HuH-7 (cell line): ENCODE measurements at places on chromosomes 5 and 9.
A peak's percentile ranks its signal among the peaks of the same experiment; 100 is the strongest.

DNA sequence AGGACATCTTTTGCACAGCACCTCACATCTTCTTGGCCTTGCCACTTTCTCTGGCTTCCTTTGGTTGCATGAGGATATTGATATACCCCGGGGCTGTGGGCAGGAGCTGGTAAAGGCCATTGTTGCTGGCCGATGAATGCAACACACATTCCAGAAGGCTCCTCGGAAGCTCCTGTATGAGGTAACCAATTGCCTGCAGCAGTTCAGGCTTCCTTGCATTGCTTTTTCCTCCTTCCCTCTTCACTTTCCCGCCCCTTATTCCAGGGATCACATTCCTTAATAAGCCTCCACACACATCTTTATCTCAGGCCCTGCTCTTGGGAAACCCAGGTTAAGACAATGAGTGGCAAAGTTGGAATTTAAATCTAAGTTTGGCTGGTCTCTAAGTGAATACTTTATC is 505.4 kb upstream of the CLINT1 start:
- DNase-seq: no peak

GRCh38 chr5:15693933-15694332 is 194.0 kb downstream of the FBXL7 start:
- no peak for DNase-seq

GRCh38 chr9:36136894-36137391 is 410 bp downstream of the GLIPR2 start:
- DNase-seq: no peak

- no peak for DNase-seq
Observed at GRCh38 chr5:80191991-80192398, 63.9 kb downstream of the SERINC5 start.

DNA sequence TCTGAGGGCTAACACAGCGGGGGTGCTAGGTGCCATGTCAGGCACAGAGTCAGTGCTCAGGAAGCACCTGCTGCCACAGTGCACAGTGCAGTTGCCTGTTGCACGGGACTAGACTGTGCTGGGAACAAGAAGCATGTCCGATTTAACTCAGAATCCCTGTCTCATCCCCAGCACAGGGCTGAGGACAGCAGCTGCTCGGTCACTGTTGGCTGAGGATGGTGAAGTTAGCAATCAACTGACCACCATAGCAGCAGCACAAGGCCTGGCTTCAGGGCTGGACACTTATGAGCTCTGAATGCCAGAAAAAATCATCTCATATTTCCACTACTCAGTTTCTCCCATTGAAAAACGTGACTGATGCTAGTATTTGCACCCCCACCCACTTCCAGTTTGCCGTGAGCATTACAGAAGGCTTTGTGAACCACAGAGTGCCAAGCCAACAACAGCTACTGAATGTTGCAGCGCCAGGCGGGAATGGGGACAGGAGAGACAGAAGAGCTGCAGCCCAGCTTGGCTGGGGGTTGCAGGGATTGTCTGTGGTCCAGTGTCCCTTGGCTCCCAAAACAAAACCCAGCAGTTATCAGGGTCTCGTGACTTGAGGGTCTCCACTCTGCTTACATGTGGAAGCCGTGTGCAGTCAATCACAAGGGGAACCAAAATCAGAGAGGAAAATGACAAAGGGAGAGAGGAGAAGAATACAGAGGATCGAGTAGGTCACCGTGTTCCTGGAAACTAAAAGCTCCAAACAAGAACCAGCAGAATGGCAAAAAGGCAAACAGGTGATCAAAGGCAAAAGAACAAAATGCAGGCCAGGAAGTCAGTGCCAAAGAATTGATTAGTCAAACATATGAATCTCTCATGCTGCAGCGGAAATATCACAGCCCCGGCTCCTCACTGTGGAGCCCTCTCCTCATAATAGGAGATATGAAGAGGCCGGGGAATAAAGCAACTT is 155.6 kb downstream of the CRB2 start:
- DNase-seq: no peak

GRCh38 chr5:138789771-138790242 is 36.6 kb downstream of the CTNNA1 start:
- DNase-seq: peak; percentile 66

DNA sequence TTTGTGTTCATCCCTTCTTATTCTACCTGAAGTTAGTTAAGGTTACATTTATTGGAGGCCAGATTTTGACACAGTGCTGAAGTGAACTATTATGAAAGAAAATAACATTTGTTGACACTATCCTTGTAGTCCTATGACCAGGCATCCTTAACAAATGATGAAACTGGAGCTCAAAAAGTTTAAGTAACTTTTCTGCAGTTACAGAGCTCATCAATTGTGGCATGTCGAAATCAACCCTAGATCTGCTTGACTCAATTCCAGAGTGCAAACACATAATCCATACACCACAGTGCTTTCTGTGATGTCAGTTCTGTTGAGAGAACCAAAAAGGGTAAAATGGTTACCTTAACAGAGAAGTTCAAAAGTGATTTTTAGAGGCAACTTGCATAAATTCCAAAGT is 28.6 kb downstream of the KCNN2 start:
- no peak for DNase-seq

GRCh38 chr5:56532466-56532865 is 282.9 kb upstream of the MAP3K1 start:
- no peak for DNase-seq

GRCh38 chr5:20949636-20950035 is 961.6 kb upstream of the CDH18 start:
- DNase-seq: no peak

DNA sequence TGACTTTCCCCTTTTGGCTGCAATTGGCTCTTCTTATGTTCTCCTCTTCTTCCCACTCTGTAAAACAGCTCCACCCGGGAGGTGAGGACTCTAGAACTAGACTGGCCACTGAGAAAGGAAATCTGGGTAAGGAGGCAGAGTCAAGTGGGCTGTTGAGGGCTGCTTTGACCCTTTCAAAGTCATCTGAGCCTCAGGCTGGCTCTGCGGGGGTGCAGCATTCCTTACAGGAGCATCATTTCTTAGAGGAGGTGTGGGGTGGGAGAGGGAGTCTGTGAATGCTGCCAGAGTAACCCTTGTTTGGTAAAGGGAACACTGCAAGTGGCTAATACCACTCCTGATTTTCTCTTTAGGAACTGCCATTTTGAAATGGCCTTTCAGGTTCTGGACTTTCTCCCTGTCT is 377.7 kb upstream of the SMARCA2 start:
- no peak for DNase-seq

- DNase-seq: no peak
Observed at GRCh38 chr9:132439153-132439552, 29.1 kb downstream of the CFAP77 start.

DNA sequence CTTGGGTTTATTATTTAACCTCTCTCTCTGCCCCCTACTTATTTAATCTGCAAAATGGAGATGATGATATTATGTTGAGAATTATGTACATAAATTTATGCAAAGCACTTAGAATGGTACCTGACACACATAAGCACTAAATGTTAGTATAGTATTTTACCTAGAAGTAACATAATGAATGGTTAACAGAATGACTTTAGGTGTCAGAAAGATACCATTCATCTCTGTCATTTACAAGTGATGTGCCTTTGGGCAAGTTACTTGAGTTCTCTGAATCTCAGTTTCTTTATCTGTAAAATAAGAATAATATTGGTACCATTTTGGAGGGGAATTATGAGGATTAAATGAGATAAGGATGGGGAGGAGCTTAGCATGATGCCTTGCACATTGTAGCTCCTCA is 159.4 kb downstream of the PPP2R2B start:
- DNase-seq: no peak

- DNase-seq: no peak
Observed at GRCh38 chr9:116152390-116152789, 1.2 kb upstream of the PAPPA start.
